Activated CD4-positive, alpha-beta T cell treated with anti-CD3 and anti-CD28 coated beads, Interleukin-2, Interleukin-4, amounts not matched to agents 100 ng/mL and 50 ng/mL, durations not matched to agents 16 hours and 8 hours (primary cell): ENCODE measurements at places on chromosomes 5 and 9.
A peak's percentile ranks its signal among the peaks of the same experiment; 100 is the strongest.

- DNase-seq = no peak
Measured at GRCh38 chr9:87658511-87658910, 67.4 kb upstream of the CTSL start.

- no peak for DNase-seq
Measured at GRCh38 chr9:10134266-10134665, 478.5 kb downstream of the PTPRD start.

DNA sequence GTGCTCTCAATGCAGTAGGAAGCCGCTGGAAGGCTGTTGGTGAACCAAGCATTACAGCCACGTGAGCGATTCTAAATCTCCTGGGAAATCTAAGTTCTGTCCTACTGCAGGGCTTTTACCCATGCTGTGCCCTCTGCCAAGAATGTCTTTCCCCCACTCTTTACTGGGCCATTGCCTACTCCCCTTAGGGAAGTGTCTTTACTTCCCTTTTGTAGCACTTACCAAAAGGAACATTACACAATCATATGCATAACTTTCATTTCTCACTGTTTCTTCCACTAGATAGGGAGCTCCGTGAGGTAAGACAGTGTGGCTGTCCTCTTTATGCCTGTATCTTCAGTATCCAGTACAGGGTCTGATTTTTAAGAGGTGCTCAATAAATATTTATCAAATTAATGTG lies 241.7 kb upstream of the NR4A3 start:
- DNase-seq = no peak

- no peak for DNase-seq
Measured at GRCh38 chr5:85663708-85664031, 954.1 kb upstream of the COX7C start.

GRCh38 chr5:137710086-137710485 lies 25.8 kb downstream of the KLHL3 start:
- no peak for DNase-seq

GRCh38 chr5:39175273-39175955 lies 43.9 kb downstream of the FYB1 start:
- DNase-seq = peak; percentile 72

- DNase-seq = no peak
Measured at GRCh38 chr5:171337210-171337569, 28.1 kb downstream of the TLX3 start.

- no peak for DNase-seq
Measured at GRCh38 chr5:149251546-149251945, 20.1 kb upstream of the AFAP1L1 start.

GRCh38 chr9:121613009-121613752 lies 38.3 kb upstream of the DAB2IP start:
- DNase-seq = no peak

GRCh38 chr5:76874088-76874581 lies 24.3 kb downstream of the S100Z start:
- no peak for DNase-seq

- DNase-seq = no peak
Measured at GRCh38 chr9:121357011-121357410, 13.0 kb downstream of the STOM start.

GRCh38 chr5:79961716-79962574 lies 29.1 kb downstream of the MTX3 start:
- DNase-seq = no peak

- DNase-seq = no peak
Measured at GRCh38 chr5:100232736-100233135, 302.4 kb upstream of the FAM174A start.

GRCh38 chr5:103450333-103451061 lies 112.1 kb downstream of the NUDT12 start:
- DNase-seq = no peak

GRCh38 chr9:38761339-38761738 lies 41.4 kb upstream of the FAM240B start:
- DNase-seq = no peak

- DNase-seq = no peak
Measured at GRCh38 chr5:94740286-94740685, 121.8 kb downstream of the SLF1 start.

- DNase-seq = no peak
Measured at GRCh38 chr5:28766565-28767158, 1728.3 kb upstream of the CDH9 start.

DNA sequence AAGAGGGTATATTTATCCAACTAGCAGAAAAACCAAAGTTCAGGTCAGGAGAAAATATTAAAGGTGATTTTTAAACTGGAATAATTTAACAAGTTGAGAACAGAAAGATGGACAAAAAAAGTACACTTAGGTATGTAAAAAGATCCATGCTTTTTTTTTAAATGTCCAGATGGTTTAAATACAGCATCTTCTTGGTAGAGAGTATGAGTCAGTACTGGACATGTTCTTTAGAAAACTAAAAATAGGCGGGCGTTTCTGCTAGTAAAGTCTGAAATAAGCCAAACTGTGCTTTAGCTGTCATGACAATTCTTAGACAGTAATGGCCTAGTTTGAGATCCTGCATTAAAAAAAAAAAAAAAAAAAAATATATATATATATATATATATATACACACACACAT lies 255.9 kb upstream of the ST8SIA4 start:
- no peak for DNase-seq

- no peak for DNase-seq
Measured at GRCh38 chr9:133457748-133458147, 2.0 kb upstream of the CACFD1 start.

- no peak for DNase-seq
Measured at GRCh38 chr5:54108136-54108535, 202.2 kb downstream of the ARL15 start.

DNA sequence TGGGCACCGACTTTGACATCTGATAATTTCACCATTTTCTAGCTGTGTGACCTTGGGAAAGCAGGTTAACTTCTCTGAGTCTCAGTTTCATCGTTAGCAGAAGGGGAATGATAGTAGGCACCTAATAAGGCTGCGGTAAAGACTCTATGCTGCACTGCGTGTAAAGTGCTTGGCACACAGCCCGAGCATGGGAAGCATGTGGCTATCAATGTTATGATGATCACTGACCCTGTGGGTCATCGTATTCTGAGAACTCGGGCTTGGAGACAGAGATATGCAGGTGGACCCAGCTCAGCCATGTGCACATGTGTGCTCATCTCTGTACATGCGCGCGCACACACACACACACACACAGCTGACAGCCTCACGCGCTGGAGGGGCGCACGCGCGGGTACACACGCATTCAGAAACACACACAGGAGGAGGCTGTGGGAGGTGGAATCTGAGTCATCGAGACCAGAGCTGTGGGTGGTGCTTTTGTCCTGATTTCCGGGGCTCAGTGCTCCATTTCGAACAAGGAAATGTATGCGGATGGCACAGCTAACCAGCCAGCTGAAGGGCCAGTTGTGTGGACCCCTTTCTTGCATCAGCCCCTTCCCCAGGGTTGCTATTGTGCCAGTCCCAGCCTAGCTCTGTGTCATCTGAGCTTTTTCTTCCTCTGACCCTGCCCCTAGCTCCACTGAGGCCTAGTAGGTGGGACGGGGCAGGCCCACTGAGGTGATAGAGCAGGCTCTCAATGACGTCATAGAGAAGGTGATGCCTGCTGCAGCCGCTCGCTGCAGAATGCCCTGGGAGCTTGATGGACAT lies 11.1 kb upstream of the ARAP3 start:
- DNase-seq = peak; percentile 86

GRCh38 chr5:181170237-181170825 lies 22.9 kb downstream of the OR2V2 start:
- no peak for DNase-seq

DNA sequence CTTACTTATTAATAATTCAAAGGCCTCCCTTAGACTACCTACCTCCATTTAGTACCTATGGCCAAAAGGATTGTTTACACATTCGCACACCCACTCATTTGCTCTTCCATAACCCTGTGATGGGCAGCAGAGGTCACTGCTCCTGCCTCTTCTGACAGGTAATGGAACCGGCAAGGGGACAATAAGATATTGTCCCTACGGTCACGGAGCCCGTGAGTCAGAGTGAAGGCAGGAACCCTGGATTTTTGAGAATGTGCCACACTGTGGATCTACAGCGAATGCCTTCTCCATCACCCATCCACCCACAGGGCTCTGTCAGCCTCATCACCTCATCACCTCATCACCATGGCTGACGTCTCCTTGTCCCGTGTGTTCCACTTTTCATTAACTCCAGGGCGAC lies 132.3 kb downstream of the MYO10 start:
- DNase-seq = no peak

DNA sequence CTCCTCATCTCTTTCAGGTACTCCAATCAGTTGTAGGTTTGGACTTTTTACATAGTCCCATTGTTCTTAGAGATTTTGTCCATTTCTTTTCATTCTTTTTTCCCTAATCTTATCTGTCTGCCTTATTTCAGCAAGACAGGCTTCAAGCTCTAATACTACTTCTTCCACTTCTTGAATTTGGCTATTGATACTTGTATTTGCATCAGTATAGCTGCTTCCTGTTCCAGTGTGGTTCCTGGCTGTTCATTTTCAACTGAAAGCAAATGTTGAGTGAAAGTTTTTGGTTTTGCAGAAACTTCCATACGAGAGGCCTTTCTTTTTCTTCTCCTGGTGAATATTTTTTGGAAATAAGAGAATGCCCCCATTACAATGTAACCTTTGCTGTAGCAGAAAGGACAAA lies 12.0 kb upstream of the IFNA1 start:
- no peak for DNase-seq

DNA sequence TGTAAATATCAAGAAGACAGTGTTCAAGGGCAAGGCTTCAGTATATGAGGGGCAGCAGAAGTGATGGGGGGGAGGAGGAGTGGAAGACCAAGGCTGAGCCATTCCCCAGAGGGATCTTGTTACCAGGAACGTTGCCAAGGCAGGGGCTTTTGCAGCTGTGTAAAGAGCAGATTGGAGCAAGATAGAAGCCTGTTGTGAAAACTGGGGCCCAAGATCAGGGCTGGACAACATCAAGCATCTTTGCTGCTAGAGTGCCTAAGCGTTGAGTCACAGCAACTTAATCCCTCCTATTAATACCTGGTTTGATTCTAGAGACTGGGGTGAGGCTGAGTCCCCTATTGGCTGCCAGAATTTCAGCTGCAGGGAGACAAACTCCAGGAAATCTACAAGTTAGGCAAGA lies 18.4 kb upstream of the ERCC6L2 start:
- DNase-seq = no peak

GRCh38 chr5:82738681-82739269 lies 338.4 kb downstream of the TMEM167A start:
- DNase-seq = no peak

DNA sequence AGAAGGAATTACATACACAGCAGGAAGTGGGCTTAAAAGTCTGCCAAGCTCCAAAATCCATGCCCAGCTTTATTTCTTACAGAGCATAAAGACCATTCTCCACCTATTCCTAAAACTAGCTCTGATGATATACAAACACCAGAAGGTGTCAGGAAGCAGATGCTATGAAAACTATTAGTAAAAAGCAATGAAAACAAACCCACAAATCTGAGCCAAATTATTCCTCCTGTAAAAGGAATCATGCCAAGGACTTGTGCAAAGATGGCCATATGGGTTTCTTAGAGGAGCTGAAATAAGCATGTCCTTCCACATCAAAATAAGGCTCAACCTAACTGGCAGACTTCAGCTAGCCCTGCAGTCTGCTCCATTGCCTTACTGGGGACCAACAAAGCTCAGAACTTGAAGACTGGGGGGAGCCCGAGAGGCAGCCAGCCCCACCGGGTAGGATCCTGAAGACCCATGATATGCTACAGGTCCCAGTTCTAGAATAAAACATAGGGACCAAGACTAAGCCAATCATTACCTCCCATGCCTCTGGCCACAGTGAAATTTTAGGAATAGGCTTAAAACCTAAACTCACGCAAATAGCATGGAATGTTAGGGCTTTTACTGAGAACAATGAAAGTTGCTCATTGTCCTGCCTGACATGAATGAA lies 42.8 kb upstream of the GABRP start:
- no peak for DNase-seq

DNA sequence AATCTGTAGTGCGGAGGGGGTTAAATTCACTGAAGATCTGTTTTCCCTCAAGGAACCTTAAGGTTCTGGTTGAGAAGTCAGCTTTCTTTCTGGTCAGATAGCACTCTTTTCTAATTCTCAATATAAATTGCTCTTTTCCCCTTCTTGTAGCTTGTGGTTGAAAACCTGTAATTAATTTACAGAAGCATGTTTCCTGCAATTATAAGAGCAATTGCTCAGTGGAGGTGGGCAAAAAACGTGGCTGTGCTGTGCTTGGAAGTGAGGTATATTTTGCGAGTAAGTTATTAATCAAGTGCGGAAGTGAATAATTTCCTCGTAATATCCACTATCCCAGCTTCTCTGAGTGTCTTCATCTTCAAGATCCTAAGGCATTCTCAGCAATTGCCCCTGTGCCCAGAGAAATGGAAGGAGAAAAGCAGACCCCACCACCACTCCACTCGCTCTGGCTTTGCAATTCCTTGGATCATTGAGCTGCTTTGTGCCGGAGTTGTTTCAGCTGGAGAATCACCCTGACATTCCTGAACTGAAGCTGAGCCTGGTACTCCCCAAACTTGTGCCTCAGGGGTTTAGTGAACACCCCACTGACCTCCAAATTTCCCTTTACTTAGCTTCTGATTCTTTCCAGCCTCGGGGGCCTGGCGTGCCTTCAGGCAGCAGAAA lies 140.6 kb downstream of the LRRC70 start:
- DNase-seq = no peak

GRCh38 chr5:11496137-11496719 lies 408.0 kb downstream of the CTNND2 start:
- no peak for DNase-seq

- DNase-seq = no peak
Measured at GRCh38 chr5:139223481-139223880, 25.3 kb upstream of the SIL1 start.

DNA sequence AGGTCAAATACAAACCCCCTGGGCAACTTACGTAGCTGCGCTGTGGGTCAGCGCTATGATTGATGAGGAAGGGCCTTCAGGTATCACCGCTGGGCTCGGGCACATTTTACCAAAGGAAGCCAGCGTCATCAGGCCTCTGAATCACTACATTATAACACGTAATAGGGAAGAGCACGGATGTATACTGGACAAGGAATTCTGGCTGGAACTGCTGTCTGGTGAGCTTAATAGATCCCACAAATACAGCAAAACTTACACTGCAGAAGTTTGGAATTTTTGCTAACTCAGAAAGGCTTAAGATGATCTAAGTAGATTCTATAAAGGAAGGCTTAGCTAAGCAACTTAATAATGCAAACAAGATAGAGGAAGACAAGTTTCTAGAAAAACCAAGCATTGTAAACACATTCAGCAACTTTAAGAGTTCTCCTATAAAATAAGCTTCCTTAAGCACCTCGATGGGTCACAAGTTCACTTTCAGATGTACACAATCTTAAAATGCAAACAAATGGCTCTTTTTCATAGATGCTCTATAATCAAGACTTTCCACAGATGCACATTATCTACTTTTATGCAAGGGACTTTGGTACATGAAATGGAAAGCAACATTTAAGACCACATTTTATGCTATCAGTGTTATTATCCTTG lies 360.1 kb upstream of the PANK3 start:
- no peak for DNase-seq

DNA sequence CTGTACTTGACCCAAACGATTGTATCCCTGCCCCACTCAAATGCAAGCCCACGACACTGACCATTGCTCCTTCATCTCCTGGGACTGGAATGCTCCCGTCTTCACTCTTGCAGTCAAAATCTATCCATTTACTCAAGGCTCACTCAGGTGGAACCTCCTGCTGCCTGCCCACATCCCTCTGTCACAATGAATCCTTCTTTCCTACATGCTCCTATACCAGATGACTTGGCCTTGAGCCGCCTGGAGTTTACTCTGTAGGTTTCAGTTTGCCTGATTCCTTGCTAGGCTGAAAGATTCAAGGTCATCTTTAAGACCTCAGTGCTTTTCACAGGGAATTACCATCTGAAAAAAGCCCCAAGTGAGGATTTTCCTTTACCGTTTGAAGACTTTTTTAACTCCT lies 264.1 kb downstream of the GLIS3 start:
- DNase-seq = no peak
